ENCODE measurements at places on chromosomes 1 and 21. TPM values are rescaled to one million over a fixed set of nuclear protein-coding genes. Genes with fewer than 3 reads are reported as not detected.

Gene PLA2G2F
- not detected for total RNA-seq

Gene OR10J1
- total RNA-seq, result not detected

DNA sequence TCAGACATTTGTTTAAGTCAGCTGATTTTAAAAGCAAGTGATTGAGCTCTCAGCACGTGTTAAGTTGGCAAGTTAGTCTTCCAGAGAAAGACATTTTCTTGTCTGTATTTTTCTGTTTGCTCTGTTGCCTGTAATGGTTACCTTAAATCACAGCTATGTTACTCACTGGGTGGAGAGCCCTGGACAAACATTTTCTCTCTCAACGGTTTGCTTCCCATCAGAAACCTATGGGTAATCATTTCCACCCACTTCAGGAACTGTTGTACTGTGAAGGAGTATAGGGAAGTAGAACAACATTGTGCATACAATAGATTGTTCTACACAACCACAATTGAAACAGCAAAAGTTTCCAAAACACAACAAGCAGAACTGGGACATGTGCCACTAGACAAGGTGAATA is 113.9 kb upstream of the DPT start:
- DNase-seq, result no peak

GRCh38 chr1:238954865-238955264 is 431.5 kb upstream of the CHRM3 start:
- no peak for DNase-seq

GRCh38 chr1:226872437-226872836 is 2.0 kb downstream of the PSEN2 start:
- DNase-seq, result peak; percentile 62

GRCh38 chr1:32984090-32984454 is 19.5 kb upstream of the RNF19B start:
- no peak for DNase-seq

DNA sequence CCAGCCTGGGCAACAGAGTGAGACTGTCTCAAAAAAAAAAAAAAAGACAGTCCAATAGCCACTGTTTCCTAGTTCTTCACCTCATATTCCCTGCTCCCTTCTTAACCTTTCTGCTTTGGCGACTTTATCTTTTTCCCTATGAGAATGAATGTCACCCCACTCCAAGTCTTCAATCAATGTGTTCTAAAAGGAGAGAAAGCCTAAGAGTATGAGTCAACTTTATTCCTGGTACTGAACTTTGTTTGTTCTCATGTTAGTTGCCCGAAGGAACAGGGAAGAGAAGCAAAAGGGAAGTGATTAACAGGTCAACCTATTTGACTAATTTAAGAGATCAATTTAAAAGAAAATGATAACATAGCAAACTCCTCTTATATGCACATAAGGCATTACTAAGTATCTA is 39.9 kb upstream of the SLC16A1 start:
- DNase-seq, result no peak

DNA sequence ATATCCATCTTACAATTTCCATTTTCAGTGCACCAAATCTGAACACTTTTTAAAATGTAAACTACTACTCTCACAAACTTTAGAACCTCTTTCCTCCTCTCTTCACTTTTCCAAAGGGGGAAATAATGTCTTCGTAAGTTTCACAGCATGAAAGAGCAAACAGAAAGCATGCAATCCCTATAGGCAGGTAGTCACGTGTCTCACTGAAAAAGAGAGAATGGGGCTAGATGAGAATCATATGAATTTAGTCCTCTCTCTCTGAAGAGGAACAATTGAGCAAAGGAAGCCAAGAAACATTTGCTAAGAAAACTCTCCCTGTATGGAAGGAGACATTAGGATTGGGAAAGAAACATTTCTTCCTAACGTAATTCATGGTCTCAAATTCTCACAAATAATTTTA is 613.9 kb downstream of the PLA2G4A start:
- DNase-seq, result no peak

GRCh38 chr1:180935326-180936109 is 22.8 kb downstream of the KIAA1614 start:
- DNase-seq, result no peak

DNA sequence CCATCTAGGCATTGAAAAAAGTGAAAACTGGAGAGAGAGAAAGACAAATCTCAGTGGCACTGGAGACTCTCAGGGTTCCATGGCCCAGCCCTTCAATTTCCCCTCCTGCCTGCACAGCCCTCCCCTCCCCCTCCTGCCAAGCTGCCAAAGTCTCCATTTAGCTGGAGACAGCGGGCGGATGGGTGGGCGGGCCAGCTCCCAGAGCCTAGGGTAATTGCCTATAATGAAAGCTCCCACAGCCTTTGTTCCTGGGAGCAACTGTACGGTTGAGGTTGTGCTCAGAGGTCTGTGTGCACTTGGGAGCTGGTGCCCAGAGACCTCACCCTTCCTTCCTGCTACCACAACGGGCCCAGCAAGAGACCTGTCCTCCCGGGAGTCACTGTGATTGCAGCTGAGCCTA is 89.6 kb downstream of the NAV1 start:
- DNase-seq, result no peak

Data from fibroblast of villous mesenchyme (primary cell).